AG04449 (cell line): ENCODE measurements at places on chromosomes 3 and 15.

GRCh38 chr15:56390739-56391267 is 25.6 kb downstream of the TEX9 start:
- no peak for DNase-seq

- DNase-seq: no peak
Measured at GRCh38 chr15:33150431-33150941, 44.0 kb downstream of the FMN1 start.

GRCh38 chr3:29335438-29335837 is 54.6 kb downstream of the RBMS3 start:
- peak; percentile 98 for DNase-seq

DNA sequence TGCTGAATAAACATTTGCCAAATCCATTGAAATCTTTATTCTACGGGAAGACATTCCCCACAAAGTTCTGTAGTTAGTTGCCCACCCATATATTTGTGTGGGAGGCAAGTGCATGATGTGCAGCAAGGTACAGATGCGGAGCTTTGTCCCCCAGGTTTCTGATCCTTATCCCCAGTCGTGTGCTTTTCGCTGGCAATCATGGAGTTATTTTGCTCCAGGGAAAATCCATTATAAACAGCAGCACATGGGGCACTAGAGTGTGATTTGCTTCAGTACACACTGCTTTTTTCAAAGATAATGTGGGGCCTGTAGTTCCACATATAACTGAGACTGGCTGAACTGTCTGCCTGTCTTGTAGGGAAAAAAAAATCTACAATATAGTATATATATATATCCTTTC is 132.1 kb downstream of the FEZF2 start:
- DNase-seq: no peak

DNA sequence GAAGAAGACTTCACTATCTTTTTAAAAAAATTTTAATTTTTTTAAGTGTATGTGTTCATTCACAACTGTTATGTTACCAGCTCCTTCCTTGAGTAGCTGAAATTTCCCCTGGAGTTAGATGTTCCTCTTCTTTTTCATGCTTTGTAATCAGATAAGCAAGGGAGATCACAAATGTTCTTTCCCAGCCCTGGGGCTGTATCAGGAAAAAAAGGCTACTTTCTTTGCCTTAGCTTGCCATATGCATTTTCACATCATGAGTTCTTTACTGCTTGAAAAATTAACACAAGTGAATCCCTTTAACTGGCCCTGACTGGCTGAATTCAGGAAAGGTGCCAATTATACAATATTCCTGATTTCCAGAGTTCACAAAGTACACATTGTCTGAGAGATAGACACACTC is 353.2 kb upstream of the ATP11B start:
- DNase-seq: no peak

- no peak for DNase-seq
Measured at GRCh38 chr15:45606413-45606812, 19.2 kb downstream of the BLOC1S6 start.

DNA sequence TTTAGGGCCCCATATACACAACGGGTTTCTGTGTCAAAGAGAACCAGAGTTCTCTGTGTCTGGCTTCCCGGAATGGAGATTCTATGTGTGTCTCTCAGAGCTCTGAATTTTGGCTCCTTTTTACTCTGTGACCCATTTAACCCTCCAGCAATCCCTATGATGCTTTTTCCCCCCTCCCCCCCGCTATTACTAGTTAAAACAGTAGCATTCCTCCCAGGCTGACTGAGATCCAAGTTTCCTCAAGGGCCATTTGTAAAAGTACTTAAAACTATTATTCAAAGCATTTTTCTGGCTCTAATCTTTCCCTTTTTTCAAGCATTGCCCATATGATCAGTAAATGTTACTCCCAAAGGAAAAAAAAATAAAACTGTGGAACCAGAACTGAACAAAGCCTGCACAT is 6.6 kb upstream of the STAC start:
- DNase-seq: no peak

GRCh38 chr3:59235634-59236012 is 185.8 kb upstream of the CFAP20DC start:
- DNase-seq: no peak

- no peak for DNase-seq
Measured at GRCh38 chr15:67824197-67824968, 926 bp upstream of the SKOR1 start.

DNA sequence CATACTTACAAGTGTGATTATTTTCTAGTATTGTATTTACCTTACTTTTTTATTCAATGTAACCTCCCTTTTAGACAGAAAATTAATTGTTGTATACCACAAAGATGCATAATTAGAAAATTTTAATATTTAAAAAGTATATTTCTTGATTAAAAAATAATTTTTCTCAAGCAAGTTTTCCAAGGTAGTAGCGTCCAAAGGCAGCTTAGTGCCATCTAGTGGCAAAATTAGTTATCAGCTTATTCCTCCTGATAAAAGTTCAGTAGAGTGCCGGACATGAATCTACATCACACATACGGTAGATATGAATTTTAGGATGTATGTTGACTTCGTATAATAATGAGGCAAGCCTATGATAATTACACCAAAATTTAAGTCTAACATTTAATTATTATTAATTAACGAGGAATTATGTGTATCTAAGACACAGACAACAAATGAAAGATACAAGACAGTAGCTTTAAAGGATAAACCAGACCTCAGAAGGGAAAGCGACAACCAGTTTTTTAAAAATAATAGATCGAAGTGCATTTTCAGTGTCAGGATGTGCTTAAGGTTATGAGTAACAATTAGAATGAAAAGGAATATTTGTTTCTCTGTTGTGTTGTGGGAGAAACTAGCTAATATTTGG is 405.9 kb downstream of the ROBO1 start:
- DNase-seq: no peak

GRCh38 chr3:13280122-13280790 is 139.9 kb downstream of the NUP210 start:
- DNase-seq: no peak

DNA sequence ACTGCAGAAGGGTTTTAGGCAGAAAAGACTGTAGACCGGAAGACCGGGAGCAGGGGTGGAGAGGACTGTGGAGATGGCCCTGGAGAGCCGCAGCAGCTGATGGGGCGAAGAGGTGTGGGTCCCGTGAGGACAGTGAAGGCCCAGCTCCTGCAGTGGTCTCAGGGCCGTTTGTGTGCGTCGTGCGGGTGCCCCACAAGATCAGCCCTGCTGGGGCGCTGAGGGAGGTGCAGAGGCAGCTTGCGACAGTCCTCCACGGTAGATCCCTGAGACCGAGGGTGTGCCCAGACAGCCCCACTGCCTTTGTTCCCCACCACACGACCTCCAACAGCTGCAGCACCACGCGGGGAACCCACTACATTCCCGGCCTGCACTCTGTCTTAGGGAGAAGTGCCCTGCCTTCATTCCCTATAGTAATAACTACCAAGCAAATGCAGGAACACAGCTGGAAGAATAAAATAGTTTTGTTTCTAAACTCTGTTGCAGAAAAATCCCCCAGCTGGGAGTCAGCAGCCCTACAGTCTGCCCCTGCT is 19.0 kb upstream of the CRABP1 start:
- no peak for DNase-seq

DNA sequence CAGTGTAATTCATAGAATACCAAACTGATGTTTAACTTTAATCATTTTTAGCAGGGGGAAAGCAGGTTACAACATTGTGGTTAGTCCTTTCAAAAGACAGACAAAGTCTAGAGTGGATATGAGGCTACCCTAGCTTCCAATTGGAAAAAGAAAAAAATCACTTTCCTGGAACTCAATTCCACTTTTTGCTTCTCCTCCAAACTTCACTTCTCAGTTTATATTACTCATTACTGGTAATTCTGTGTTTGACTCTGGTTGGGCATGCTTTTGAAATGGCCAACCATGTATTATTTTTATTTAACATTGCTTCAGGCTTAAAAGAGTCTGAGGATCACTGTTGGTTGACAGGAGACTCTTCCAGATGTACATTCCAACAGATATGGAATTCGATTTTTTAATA is 84.8 kb downstream of the RAP2B start:
- peak; percentile 60 for DNase-seq

DNA sequence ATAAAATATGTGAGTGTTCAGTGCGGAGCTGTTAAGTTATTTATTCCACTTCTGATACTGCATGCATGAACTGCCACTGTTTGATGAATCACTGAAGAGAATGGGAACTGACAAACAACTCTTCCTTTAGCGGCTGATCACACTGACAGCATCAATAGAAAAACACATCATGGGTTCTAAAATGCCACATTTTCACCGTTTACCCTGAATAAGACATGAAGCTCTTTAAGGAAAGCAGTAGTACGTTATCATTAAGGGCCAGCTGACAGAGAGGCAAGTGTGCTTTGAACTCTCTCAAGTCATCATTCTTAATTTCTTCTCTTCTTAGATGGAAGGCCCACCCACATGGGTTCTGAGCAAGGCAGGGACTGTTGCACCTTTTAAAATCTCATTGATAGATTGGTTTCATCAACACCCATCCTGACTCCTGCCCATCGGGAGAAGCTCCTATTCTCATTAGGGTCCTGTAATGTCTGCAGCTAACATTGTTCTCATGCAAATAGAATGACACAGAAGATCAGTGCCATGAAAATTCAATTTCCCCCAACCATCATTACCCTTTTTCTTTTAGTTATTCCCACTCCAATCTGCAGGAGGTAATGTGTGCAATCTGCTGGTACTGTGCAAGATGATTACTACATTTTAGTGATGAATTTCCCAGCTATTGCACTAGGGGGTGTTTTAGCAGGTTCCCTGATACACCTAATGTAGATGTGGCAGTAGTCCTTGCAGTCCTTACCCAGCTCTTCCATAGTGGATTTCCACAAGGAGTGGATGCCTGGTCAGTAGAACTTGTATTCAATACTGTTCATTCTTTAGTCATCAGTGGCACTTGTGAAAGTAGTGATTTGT is 119.1 kb downstream of the ROBO2 start:
- no peak for DNase-seq

GRCh38 chr15:41894251-41894790 is 468 bp upstream of the SPTBN5 start:
- DNase-seq: no peak

- DNase-seq: no peak
Measured at GRCh38 chr15:49145651-49146609, 9.5 kb downstream of the COPS2 start.

- peak; percentile 23 for DNase-seq
Measured at GRCh38 chr3:121482660-121483059, 63.1 kb downstream of the POLQ start.

DNA sequence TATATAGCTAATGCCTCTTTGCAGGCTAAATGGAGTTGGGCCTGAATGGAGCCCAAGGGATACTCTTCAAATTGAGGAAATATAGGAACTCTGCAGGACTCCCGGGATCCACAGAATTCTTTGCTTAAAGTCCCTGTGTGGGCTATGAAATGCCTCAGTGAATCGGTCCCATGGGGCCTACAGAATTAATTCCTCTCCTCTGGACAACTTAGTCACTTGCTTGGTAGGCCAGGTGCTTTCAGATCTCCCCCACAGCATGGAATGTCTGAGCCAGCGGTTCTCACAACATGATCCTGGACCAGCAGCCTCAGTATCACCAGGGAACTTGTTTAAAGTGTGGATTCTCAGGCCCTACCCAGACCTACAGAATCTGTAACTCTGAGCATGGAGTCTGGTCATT is 15.1 kb upstream of the PRICKLE2 start:
- DNase-seq: no peak

GRCh38 chr15:85624291-85624801 is 170.4 kb downstream of the KLHL25 start:
- no peak for DNase-seq

DNA sequence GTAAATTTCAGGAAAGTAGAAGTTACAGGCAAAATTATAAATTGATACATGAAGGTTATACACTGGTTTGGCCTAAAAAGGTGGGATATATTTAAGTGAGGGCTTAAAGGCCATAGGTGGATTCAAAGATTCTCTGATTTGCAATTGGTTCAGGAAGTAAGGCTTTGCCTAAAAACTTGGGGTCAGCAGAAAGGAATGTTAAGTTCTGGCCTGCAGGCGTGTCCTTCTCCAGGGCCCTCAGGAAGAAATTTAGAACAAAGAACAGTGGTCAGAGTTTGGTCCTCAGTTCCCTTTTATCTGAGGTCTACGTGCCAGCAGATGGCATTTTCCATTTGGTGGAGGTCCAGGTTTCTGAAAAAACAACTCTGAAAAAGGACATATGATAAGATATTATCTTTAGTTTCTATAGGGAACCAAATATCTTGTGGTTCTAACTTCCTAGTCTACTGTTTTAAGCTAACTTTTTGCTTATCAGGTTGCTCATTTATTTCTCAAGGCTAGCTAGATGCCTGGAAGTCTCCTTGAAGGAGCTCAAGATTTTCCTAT is 40.5 kb downstream of the SCN11A start:
- DNase-seq: no peak

GRCh38 chr15:75761446-75762356 is 49.1 kb upstream of the CSPG4 start:
- DNase-seq: no peak

- no peak for DNase-seq
Measured at GRCh38 chr3:33920511-33920910, 122.1 kb downstream of the PDCD6IP start.

- no peak for DNase-seq
Measured at GRCh38 chr3:136708333-136708985, 43.7 kb downstream of the STAG1 start.
